ENCODE measurements at places on chromosomes 4 and X.

DNA sequence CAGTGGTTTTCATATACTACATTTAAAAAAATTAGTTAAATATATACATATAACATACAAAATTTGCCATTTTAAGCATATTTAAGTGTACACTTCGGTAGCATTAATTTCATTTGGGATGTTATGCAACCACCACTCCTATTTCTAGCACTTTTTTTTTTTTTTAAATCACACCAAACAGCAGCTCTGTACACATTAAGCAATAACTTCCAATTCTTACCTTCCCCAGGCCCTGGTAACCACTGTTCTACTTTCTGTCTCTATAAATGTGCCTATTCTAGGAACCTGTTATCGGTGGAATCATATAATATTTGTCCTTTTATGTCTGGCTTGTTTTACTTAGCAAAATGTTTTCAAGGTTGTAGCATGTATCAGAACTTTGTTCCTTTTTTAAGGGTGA, 39.1 kb downstream of the TMEM164 start:
- H3K4me3 ChIP-seq, result no peak overlapping the region
- H3K4me1 ChIP-seq, result peaks cover 24% of the 10 kb centered on the region
- H3K27ac ChIP-seq, result no peak overlapping the region
- no peaks in the 10 kb centered on the region for H3K27me3 ChIP-seq
- DNase-seq, result no peak
- H3K36me3 ChIP-seq, result no peaks in the 10 kb centered on the region

DNA sequence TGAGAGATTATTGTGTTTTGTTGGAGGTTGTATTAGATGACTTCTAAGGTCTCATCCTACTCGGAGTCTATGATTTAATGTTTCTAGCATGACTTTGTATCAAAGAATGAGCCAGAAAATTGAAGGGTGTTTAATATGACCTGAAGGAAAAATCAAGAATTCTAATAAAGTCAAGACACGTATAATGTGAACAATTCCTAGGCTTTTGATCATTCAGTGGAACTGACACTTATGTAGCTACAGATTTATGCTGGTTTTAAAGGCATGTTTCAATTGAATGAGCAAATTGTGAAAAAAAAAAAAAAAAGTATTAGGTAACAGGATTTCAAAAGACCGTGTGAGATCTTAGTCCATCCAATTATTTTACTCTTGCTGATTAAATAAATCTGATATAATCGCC, 64.9 kb downstream of the GRID2 start:
- H3K27me3 ChIP-seq, result no peaks in the 10 kb centered on the region
- H3K4me1 ChIP-seq, result peaks cover 49% of the 10 kb centered on the region
- no peak overlapping the region for H3K27ac ChIP-seq
- DNase-seq, result no peak
- peaks cover 8% of the 10 kb centered on the region for H3K36me3 ChIP-seq
- no peak overlapping the region for H3K4me3 ChIP-seq

DNA sequence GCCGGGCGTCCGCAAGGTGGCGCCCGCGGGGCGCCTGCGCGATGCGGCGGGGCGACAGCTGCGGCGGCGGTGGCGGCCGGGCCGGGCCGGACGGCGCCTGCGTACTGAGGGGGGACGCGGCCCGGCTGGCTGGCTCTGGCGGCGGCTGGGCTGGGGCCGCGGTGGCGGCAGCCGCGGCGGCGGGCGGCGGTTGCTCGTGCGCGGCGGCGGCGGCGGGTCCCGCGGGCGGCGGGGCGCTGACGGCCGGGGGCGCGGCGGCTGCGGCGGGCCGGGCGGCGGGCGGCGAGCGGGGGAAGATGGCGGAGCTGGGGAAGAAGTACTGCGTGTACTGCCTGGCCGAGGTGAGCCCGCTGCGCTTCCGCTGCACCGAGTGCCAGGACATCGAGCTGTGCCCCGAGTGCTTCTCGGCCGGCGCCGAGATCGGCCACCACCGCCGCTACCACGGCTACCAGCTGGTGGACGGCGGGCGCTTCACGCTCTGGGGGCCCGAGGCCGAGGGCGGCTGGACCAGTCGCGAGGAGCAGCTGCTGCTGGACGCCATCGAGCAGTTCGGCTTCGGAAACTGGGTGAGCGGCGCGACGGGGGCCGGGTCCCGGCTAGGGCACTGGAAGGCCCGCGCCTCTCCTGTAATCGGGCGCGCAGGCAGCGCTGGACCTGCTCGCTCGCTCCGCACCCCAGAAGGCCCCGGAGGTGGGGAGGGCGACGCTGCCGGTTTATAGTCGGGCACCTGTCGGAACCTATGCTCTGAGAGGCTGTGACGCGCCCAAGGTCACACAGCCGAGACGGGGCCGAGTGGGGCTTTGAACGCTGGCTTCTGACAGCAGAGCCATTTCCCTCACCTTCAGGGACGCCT, at the start of gene TADA2B:
TADA2B (plus strand) TSS at position 89 of the 853 bp plus-strand sequence; CDS start at position 297, 208 bp downstream.
- peaks cover 44% of the 10 kb centered on the region for H3K4me1 ChIP-seq
- no peaks in the 10 kb centered on the region for H3K36me3 ChIP-seq
- H3K27me3 ChIP-seq, result peaks cover 27% of the 10 kb centered on the region
- H3K4me3 ChIP-seq, result peak within 1 kb of the TSS; percentile 83
- DNase-seq, result peak; percentile 35

DNA sequence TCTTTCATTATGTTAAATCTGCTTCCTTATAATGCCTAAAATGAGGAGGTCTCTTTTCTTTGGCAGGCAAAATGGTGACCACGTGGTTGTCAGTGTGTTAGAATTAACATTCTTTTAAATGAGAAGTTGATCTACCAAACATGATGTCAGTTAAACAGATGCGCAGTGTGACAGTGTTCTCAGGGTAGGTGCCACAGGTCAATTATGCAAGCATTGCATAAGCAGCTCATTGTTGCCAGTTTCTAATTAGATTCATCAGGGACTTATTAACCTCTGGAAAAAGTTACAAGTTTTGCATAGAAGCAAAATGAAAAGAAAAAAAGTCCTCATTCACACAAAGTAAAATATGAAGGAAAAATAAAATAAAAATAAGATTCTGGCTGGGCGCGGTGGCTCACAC, 324.1 kb upstream of the GALNT7 start:
- DNase-seq, result no peak
- H3K27me3 ChIP-seq, result no peaks in the 10 kb centered on the region
- no peak overlapping the region for H3K4me3 ChIP-seq
- peaks cover 12% of the 10 kb centered on the region for H3K4me1 ChIP-seq

DNA sequence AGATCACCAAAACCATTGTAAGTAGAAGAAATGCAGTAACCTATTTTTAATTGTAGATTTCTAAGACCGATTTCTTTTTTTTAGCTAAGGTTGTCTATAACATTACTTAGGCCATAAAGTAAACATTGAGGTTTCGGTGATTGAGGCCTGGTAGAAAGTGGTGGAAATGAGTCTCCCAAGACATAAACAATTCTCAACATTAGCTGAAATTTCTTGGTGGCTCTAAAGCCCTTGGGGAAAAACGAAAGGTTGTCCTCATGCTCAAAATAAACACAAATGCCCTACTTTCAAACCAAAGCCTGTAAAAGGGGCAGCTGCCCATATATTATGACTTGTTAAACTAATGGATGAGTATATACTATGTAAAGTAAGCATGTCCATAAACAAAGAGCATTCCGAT, 98.8 kb downstream of the SCFD2 start:
- peaks cover 4% of the 10 kb centered on the region for H3K36me3 ChIP-seq
- H3K27ac ChIP-seq, result no peak overlapping the region

- H3K4me1 ChIP-seq, result peaks cover 15% of the 10 kb centered on the region
- peaks cover 6% of the 10 kb centered on the region for H3K36me3 ChIP-seq
- H3K4me3 ChIP-seq, result no peak overlapping the region
- no peak for DNase-seq
Measured at GRCh38 chr4:182320092-182320491, 76.9 kb downstream of the TENM3 start.

- no peak for DNase-seq
- H3K27me3 ChIP-seq, result no peaks in the 10 kb centered on the region
Measured at GRCh38 chrX:18598413-18598812, 73.5 kb downstream of the RS1 start.

Data from WTC11 (cell line).